CD4-positive, alpha-beta T cell treated with Interleukin-4 for 1 hour (primary cell): ENCODE measurements at places on chromosomes 1 and 21.

- no peak for DNase-seq
Observed at GRCh38 chr1:223745731-223746130, 33.4 kb downstream of the CAPN2 start.

GRCh38 chr1:155858800-155859233, 550 bp upstream of the SYT11 start:
- DNase-seq: peak; percentile 24

DNA sequence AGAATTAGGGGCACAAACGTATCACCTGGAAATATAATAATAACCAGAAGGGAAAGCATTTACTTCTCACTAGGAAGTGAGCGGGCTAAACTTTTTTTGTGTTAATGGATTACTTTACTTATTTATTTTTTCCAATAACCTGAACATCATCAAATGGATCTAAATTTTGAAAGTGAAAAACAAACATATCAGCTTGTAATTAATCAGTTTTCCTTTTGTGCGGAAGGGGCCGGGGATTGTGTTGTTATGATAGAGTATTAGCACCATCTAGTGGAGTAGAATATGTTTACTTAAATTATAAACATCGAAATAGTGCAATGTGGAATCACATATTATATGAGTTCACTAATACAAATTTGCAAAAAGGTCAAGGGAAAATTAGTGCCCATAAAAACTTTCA, 9.0 kb downstream of the CFH start:
- no peak for DNase-seq

GRCh38 chr1:6391951-6392808, 1.4 kb downstream of the ACOT7 start:
- no peak for DNase-seq

- DNase-seq: no peak
Observed at GRCh38 chr1:118335331-118335732, 150.3 kb upstream of the SPAG17 start.

DNA sequence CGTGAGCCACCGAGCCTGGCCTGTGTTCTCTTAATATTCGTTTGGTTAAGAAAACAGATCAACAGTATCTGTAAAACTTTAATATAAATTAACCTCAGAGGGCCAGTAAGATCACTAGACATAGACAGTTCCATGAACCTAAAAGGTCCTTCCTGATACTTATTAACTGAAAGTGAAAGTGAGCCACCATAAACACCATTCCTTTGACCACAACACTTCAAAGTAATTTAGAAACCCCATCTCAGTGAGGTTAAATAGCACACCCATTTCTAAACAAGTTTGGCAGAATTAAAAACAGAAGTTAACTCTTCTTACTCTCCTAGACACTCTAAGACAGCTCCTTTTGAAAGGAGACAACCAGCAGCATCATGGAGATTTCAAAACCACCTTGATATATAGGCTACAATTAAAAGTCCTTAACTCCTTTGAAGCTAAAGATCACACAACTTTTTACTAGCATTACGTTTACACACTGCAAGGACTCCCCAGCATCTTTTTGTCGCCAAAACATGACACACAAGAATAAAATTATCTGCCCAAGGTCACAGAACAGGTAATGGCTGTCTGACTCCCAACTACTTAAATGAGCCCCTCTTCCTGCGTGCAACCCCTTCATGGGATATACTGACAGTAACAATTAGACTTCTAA, 2.2 kb downstream of the RNF19B start:
- DNase-seq: peak; percentile 73

DNA sequence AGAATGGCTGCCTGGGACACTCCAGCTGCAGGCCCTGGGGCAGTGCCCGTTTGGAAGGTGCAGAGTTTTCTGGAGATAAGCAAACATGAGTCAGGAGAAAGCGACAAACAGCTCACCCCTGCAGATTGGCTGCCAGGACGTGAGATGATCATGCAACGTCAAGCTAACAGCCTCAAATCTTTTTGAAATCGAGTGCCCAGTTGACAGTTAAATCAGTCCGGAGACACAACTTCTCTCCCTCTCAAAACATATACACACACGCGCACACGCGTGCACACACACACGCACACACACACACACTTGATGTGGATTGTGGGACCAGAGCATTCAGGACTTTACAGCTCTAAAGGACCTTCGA, 49.4 kb downstream of the TENT5C start:
- no peak for DNase-seq

DNA sequence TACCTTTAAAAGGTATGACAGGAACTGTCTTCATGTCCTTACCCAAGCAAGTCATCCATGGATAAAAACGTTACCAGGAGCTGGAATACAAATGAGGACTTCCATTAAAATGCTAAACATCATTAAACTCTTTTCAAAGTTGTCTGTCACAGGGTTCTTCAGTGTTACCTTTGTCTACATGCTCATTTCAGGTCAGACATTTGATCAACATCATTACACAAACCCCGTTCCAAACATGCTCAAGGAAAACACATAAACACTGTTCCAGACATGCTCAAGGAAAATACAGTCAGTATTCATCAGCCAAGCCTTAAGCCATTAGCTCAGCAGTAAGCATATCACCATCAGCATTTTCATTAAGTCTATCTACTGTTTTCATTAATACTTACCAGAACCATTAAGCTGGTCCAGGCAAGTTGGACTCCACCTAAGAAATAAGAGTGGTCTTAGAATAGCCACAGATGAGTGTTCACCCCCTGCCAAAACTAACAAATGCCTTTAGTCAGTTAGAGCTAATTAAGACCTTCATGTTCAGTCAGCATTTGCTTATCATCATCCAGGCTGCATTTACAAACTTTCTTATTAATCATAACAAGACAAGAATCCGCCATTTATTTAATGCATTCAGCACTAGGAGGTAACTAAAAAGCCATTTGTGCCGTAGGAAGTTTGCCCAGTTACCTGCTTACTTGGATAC, 2.2 kb downstream of the GAS5 start:
- DNase-seq: no peak

- no peak for DNase-seq
Observed at GRCh38 chr1:230424391-230425251, 1.5 kb downstream of the PGBD5 start.

GRCh38 chr21:41236352-41236973, 68.5 kb downstream of the BACE2 start:
- no peak for DNase-seq

DNA sequence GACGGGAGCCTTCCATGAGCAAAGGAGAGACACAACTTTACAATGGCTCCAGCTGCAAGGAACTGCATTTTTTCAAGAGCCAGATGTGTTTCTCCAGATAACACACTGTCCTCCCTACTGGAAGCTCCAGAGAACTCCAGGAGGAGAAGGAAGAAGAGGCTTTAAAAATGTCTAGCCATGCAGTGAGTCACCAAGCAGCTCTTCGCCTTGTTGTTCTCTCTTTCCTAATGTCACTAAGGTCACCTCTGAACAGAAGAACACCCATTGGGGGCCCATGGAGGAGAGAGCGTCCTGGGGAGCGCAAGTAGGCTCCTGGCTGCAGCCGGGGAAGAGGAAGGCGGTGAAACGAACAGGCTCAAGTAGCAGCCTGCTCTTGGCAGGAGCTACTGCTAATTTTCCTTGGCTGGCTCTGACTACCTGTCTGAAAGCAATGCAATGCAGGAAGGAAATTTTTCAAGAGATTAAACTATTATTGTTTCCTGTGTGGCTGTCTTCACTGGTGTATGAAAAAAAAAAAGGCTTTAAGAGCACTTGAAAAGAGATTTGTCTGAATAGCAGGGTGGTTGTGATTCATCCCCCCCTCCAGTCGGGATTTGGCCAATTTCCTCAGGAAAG, 321.9 kb downstream of the SETD4 start:
- DNase-seq: no peak

DNA sequence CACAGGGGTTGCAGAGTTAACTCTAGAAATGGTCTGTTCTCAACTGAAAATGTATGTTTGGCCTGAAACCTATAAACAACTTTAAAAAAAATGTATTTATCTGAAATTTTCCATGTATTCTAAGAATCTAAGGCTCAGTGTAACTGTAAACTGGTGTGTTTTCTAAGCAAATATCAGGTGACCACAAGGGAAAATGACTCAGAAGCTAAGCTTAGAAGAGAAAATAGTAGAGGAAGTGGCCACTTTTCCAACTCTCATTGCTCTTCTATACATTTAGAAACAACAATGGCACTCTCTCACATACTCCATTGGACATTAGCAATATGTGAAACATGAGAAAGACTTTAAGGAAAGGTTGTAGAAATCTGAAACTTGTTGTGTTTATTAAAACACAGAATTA, 7.5 kb downstream of the TNFSF18 start:
- no peak for DNase-seq

DNA sequence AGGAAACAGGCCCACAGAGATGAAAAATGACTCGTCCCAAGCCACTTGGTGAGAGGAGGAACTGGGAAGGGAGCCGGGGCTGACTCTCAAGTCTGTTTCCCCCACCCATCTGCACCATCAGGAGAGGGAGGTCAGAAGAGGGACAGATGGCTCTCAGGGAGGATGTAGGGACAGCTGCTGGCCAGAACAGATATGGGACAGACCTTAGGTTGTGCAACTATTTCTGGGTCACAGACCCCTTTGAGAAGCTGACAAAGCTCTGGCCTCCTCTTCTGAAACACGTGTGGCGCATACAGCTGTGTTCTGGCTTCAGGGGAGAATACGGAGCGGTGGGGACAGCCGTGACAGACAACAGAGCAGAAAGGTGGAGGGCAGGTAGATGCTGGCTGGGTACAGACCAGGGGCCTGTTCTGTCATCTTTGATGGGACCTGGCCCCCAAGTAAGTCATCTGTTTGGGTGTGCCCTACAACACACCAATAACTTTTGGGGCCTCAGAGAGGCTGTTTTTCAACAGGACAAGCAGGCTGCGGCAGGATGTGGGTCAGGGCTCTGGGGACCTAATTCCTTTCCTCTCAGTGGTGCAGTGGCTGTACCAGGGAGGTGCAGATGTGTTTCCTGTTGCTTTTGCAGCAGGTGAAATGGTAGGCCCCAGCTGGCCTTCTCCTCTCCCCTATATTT, 7.3 kb downstream of the SH3BGRL3 start:
- peak; percentile 75 for DNase-seq

DNA sequence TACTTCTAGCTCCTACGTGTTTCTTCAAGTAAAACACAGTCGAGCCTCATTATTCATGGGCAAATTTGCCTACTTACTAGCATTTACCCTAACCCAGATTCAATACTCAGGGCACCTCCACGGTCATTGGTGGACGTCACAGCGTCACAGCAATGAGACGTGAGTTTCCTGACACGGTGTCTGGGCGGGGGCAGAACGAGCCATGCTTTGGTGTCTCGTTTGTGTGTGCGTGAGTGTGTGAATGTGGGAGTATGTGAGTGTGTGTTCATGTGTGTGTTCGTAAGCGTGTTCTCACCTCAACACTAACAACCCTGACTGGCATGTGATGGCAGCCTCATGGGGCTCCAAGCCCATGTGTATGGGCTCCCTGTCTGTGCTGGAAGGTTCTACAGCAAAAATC, 17.5 kb upstream of the COL18A1 start:
- no peak for DNase-seq

- DNase-seq: no peak
Observed at GRCh38 chr1:165629848-165630628, 996 bp upstream of the MGST3 start.

- no peak for DNase-seq
Observed at GRCh38 chr1:231605149-231606100, 21.2 kb upstream of the DISC1 start.

GRCh38 chr1:55781944-55782482, 566.8 kb upstream of the USP24 start:
- DNase-seq: no peak

GRCh38 chr1:5455651-5456050, 536.6 kb downstream of the NPHP4 start:
- DNase-seq: no peak

GRCh38 chr1:231612393-231613089, 14.0 kb upstream of the DISC1 start:
- peak; percentile 60 for DNase-seq

DNA sequence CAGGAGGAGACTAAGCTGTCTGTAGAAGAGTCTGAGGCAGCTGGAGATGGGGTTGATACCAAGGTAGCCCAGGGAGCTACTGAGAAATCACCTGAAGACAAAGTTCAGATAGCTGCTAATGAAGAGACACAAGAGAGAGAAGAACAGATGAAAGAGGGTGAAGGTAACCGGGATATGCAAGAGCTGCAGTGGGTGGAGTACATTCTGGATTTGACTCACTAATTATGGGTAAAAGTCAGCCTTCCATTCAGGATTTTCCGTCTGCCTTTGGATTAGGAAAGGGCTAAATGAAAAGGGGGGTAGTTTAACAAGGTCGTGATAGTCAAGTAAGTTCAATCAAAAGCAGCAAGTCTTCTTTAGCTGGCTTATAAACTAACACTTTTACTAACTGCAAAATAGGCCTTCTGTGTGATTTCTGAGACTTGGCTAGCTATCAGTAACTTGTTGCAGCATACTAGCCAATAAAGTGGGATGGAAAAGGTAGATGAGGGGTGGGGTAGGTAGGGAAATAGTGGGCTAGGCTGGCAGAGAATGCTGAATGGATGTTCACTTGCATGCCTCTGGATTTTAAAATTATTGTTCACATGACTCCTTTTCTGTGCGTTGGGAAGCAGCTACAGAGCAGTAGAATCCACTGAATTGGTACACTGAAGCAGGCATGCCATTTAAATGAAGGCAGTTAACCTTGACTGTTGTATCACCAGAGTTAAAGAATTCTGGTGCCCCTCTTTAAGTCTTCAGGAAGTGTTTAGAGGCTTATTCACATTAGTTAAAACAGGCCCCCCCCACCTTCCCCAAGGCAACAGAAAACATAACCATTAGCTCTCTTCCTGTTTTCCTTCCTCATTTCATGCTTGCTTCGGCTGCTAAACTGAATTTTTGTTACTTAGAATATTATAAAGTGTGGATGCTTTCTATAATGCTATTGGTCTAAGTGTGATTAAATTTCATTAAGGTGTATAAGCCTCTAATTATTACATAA, 15.4 kb downstream of the CCDC17 start:
- DNase-seq: peak; percentile 36

DNA sequence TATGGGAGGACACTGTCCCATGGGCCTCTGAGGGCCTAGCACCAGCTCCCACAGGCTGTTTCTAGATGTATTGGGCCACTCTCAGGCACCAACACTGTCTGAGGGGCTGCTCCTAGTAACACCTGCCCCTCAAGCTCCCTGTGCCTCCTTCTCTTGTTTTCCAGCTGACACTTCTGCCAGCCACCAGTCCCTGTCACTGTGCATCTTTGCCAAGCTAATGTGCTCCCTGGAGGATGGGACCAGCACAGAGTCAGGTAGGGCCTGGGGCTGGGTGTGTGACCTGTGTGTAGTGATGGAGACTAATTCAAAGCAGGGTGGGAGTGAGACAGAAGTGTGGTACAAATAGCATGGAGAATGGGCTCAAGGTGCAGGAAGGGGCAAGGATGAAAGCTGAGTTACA, 29.4 kb upstream of the MAGOH start:
- no peak for DNase-seq

DNA sequence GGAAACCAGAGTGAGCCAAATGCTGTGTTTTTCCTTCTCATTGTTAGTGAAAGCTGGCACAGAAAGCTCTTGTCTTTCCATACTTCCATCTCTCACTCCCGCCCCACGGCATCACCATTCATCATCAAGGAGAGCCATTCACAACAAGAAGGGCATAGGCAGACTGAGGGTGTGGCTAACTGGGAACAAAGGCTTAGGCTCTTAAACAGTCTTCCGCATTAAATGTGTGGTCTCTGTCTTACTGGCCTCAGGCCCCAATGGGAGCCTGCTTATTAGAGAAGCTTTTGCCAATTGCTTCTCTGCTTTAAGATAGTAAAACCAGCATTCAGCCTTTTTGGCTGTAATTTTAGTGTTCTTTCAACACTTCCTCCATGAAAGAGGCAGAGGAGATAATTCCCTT, 51.4 kb downstream of the TNFSF18 start:
- DNase-seq: no peak
